ENCODE measurements at places on chromosomes 11 and 22.

- DNase-seq = peak; percentile 24
These were observed 34.7 kb downstream of the ATG16L2 start for GRCh38 chr11:72848846-72849466.

DNA sequence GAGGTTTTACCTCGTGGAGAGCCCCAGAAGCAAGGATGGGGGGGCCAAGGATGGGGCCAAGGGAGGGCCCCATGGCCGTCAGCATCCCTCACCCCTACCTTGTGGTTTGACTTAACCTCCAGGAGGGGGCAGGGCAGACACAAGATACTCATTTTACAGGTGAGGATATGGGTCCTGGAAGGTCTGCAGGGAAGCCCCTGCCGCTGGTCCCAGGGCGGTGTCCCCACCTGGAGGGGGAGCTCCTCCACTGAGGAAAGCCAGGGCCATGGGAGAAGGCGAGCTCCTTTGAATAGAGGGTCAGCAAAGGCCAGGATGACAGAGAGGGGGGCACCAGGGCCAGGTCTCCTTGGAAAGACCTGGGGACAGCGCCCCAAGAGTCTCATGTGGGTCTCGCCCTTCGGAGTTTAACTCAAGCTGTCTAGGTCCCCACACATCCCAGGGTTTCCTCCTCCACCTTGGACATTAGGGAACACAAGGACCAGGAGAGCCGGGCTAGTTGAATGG is 5.9 kb upstream of the ADORA2A start:
- no peak for DNase-seq

DNA sequence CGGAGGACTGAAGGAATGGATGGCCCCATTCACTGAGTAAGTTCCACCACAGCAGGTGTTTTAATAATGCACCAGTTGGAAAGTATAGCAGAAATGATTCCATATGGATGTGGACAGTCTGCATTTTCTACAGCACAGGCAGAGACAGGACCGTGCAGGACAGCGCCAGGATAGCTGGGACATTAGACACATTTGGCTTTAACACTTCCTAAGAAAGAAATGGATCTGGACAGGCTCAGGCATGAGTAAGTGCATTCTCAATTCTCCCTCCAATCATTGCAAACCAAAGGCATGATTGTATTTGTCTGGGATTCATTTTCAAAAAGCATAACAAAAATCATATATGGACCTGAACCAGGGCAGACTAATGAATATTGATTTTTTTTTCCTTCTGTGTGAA is 233.0 kb upstream of the POU2AF2 start:
- no peak for DNase-seq

- DNase-seq = no peak
These were observed 165.0 kb downstream of the SOX6 start for GRCh38 chr11:16191212-16191867.
